Sigmoid colon (tissue), 7 donors: ENCODE measurements at places on chromosomes 5 and 9. TPM values are rescaled to one million over a fixed set of nuclear protein-coding genes. Genes with fewer than 3 reads are reported as not detected.

DNA sequence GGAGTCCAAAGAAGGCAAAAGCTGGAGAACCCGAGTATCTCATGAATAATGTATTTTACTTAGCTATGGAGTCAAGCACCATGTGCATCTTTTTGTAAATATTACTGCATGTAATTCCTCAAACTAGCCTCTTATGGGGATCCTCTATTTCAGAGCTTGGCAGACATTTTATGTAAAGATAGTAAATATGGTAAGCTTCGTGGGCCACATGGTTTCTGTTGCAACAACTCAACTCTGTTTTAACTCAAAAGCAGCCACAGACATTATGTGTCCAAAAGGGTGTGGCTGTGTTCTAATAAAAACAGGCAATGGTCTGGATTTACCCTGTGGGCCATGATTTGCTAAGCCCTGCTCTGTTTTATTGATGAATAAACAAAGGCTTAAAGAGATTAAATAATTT, 17.3 kb downstream of the DAPK1 start:
- no peak for DNase-seq

- DNase-seq = peak; percentile 69
Observed at GRCh38 chr5:177362610-177363507, 5.1 kb downstream of the RGS14 start.

DNA sequence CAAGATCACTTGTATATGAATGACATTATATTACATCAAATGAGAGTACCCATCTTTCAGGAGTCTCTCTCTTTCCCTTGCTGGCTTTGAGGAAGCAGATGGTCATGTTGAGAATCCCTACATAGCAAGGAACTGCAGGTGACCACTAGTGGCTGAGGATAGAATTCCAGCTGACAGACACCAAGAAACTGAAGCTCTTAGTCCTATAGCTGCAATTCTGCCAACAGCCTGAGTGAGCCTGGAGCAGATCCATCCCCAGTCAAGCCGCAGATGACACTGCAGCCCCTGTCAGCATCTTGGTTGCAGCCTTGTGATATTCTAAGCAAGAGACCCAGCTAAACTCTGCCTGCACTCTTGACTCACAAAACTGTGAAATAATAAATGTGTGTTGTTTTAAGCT, 531.5 kb downstream of the CSNK1G3 start:
- no peak for DNase-seq

- no peak for DNase-seq
Observed at GRCh38 chr9:120481846-120482245, 98.1 kb downstream of the CDK5RAP2 start.

- no peak for DNase-seq
Observed at GRCh38 chr5:179680780-179681401, at the start of gene CBY3. CBY3 (minus strand) TSS chr5:179681034; CDS start chr5:179680918, 116 bp downstream.

DNA sequence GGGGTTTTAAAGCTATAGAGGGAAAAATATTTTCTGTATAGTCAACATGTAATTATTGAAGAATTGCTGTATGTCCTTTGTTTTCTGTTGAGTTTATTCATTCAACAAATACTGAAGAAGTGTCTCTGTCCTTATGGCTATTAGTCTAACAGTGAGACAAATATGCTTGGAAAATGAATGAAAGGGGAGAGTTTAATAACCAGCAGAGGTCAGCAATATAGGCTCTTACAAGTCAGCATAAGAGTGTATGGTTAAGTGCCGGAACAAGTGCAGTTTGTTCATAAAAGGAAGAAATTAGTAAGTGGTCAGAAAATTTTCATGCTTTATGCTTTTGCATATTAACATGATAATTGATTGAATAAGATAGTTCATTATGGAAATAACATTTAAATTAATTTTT, 3.6 kb downstream of the SCAMP1 start:
- DNase-seq = no peak

DNA sequence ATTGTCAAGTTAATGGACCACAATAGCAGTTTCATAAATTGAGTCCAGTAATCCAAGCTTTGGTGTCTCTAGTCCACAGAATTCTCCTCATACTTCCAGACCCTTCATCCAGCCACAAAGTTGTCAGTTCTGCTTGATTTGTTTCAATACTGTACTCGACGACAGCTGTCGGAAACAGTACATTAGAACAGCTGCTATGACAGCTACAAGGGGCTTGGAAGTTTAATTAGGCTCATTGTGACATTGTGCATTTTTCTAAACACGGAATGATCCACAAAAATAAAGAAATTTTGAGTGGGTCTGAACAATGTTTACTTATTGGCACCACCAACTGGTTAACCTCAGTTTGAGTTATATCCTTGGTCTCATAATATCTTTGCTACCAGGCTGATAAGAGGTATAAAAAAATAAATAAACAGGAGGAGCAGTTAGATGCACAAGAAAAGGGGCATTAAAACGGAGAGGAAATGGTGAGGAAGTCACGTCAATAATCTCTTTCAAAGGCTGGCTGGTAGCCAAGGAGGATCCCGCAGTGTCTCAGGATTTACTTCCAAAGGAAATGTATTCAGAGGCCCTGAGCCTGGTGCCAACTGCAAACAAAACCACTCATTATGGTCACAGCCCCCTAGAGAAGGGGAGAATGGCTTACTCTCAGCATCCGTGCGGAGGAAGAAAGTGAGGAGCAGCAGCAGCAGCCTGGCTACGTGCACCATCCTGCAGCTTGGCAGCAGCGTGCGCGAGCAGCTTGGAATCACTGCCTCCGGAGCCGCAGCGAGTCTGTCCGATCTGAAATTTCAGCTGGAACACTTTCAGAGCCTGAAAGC, 933.8 kb upstream of the DMAC1 start:
- no peak for DNase-seq

DNA sequence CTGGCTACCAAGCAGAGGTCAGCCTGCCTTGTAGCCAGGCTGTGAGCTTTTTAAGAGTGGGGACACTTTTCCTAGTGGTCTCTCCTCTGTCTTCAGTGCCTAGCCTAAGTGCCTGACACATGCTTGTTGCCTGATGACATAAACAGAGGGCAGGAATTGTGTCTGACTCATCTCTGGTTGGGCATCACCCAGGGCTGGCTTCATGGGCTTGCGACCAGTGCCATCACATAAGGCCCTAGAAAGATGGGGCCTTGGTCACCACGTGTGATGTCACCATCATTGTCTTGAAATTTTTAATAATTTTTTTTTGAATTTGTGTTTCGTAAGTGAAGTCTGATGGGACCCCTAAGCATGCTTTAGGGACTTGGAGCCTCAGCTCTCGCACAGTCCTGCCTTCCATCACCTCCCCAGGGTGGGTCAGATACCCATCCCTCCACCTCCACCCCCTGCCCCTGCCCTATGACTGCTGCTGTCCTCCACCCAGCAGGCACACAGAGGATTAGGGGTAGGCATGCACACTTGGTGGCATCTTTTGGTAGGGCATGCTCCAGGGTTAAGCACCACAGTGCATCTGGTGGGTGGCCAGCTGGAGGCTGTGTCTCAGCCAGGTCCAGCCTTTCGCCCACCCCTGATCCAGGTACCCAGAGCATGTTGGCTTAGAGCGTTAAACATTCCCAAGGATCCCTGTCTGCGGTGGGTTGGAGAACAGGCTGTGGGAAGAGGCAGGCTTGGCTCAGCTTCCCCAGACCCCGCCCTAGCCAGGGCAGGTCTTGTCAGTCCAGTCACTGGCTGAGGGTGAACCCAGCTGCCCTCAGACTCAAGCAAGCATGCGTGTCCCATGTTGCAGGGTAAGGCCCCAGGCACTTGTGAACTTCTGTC, 80.1 kb upstream of the SH3PXD2B start:
- DNase-seq = peak; percentile 69

DNA sequence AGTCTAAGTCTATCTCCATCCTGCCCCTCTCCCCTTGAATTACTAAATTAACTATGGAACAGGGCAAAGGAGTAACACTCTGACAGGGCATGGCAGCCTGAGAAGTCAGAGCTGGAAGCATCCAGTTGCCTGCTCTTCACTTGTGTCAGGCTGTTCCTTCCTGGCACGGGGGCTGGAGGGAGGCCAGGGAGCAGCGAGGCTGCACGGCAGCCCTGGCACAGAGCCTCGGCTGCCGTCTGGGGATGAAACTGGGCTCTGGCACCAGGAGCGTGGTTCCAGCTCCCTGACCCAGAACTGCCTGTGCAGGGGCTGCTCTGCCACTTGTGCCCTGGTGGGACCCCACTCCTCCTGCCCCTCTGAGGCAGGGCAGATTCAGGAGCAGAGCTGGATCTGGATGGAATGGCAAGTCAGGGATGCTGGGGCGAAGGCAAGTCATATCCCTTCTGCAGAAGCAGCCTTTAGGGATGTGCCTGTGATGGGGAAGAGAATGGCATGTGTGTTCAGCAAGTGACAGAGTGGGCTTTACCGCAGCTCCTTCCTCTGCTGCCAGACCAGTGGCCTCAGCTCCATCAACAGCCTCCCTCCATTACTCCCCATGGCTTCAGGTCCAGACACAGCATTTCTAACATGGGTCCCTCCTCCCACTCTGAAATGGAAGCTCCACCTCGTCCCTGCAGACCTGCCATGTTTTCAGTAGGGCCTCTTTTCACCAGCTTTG, 42.2 kb upstream of the PDE8B start:
- peak; percentile 91 for DNase-seq

DNA sequence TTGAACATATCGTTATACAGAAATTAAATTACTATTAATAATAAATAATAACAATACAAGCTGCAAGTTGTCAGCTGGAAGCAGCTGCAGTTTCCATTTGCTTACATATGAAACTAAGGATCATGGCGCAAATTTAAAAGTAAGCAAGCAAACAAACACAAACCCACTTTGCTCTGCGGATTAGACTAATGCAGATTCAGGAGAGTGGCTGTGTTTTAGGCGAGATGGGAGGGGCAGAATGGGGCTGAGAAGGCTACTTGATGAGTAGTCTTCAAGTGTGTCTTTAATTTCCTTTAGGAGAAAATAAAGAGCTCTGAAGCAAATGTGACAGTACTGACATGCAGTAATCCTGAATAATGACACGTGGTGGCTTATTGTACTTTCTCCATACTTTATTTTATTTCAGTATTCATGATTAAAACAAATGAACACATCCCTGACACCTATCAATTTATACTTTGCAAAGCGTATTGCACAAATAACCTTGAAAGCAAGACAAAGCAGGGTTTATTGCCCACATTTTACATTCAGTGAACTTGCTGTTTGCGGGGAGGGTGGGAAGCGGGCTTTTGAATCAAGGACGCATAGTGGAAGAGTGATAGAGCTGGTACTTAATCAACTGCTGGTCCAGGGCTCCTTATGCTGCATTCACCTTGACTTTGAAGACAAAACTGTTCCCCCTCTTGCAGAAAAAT, 221.4 kb upstream of the TRIM32 start:
- DNase-seq = no peak

DNA sequence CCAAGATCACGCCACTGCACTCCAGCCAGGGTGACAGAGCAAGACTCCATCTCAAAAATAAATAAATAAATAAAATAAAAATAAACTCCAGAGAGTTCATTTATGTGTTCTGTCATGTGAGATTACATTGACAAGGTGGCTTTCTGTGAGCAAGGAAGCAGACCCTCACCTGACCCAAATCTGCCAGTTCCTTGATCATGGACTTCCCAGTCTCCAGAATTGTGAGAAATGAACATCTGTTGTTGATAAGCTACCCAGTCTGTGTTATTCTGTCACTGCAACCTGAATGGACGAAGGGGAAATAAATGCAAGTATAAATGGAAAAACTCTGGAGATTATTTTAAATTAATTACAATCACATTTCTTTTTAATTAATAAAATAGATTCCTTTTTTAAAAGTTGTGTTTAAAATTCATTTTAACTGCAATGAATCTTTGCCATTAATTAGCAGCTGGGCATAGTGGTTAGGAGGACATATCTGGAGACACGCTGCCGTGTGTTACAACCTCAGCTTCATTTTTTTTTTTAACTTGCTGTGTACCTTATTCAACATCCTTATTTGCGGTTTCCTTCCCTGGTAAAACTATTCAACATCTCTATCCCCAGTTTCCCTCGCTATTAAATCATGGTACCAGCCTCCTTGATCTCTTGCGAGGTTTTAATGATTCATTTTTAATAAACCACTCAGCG, 376.4 kb downstream of the CHSY3 start:
- no peak for DNase-seq

GRCh38 chr5:170562166-170562874, 58.5 kb downstream of the KCNIP1 start:
- no peak for DNase-seq

DNA sequence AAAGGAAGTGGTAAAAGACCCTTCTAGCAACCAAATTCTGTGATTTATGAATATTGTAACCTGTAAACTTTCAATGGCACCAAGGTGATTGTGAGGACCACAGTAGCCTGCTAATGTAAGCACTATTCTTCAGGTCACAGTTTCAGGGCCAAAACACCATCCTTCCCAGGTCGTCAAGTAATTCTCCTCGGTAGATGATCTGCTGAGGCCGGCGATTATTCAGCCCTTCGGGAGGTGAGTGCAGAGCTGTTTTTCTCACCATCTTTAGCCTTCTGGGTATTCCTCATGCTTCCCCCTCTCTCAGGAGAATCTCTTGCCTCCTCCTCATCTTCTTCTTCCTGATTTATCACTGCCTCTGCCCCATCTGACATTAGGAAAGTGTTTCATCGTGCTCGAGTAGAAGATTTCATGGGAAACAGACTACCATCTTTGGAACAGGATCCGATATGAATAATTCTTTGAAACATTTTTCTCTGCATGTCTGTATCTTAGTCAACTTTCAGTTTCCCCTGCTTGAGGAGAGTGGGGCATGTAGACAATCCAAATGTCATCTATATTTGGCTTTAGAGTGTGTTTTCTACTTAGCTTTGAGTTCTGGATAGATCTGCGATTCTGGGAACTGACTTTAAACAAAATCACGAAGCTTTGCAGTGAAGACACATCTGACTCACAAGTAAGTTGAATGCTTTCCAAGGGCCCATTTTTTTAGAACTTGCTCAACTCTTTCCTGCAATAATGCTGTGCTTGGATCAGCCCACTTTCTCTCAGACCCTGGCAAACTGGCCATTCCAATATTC, 173.9 kb downstream of the AOPEP start:
- no peak for DNase-seq

GRCh38 chr9:19513671-19514275, 105.0 kb downstream of the ACER2 start:
- no peak for DNase-seq

DNA sequence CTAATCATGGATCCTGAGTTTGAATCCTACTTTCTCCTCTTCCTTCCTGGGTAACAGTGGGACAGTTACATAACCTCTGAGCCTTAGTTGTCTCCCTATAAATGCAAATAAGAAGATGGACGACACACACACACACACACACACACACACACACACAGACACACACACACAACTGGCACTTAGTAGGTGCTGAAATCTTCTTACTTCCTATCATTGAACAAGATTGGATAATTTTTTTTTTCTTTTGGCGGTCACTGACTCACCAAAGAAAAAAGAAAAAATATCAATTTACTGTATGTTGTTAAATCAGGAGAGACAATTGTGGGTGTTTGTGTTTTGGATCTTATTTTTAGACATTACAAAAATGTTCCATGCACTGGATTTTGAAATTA, 28.4 kb upstream of the TNFSF8 start:
- no peak for DNase-seq

FAM78A gene
- 1.2 TPM for total RNA-seq

AFAP1L1 gene
- 8.6 TPM for total RNA-seq

IFNA14 gene
- not detected for total RNA-seq

PCSK5 gene
- 8.4 TPM for total RNA-seq

TRIO gene
- 212 TPM for total RNA-seq

CYSRT1 gene
- not detected for total RNA-seq

MOB3B gene
- 8.6 TPM for total RNA-seq

RLN2 gene
- total RNA-seq = not detected

LCP2 gene
- total RNA-seq = 10.2 TPM

ADAMTS16 gene
- 5.3 TPM for total RNA-seq

FCN2 gene
- total RNA-seq = not detected
